Esophagus muscularis mucosa (tissue), 4 donors: ENCODE measurements at places on chromosomes 6 and 20. TPM values are rescaled to one million over a fixed set of nuclear protein-coding genes. Genes with fewer than 3 reads are reported as not detected.

DNA sequence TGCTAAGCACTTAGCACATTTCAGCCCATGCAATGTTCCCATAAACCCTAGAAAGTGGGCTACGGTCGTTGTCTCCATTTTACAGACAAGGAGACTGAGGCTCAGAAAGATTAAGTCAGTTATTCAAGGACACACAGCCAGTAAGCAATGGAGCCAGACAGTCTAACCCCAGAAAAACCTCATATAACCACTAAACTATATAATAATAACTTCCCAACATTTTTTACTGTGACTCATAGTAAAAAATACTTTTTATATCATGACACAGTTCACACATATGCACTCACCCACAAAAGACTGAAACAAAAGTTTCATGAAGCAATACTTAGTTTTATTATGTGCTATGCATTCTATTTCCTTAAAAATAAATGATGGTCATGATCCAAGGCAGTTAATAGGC lies 66.2 kb upstream of the EYA2 start:
- H3K4me3 ChIP-seq = no peak overlapping the region
- H3K4me1 ChIP-seq = no peaks in the 10 kb centered on the region
- DNase-seq = no peak
- no peaks in the 10 kb centered on the region for H3K36me3 ChIP-seq
- H3K27ac ChIP-seq = no peak overlapping the region

DNA sequence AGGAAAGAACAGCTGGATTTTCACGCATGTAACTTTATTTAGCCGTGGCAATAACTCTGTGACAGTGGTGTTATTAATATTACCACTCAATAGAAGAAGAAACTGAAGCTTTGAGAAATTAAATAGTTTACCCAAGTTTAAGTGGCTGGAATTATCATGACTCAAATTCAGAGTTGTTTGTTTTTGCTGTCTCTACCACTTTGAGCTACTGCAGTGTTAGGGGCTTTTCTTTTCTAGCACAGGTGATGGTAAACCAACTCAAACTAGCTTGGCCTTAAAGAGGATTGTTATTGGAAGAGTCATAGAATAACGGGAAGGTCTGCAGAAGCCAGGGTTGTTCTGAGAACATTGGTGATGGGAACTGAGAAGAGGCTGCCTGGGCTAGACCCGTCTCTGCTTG lies 66.0 kb upstream of the PREP start:
- no peak overlapping the region for H3K27ac ChIP-seq
- no peaks in the 10 kb centered on the region for H3K36me3 ChIP-seq
- no peak overlapping the region for H3K4me3 ChIP-seq
- no peaks in the 10 kb centered on the region for H3K27me3 ChIP-seq

- H3K27me3 ChIP-seq = no peaks in the 10 kb centered on the region
- DNase-seq = no peak
- no peaks in the 10 kb centered on the region for H3K36me3 ChIP-seq
- H3K4me1 ChIP-seq = no peaks in the 10 kb centered on the region
- no peak overlapping the region for H3K27ac ChIP-seq
Observed at GRCh38 chr6:6821639-6822261, 233.2 kb downstream of the LY86 start.

DNA sequence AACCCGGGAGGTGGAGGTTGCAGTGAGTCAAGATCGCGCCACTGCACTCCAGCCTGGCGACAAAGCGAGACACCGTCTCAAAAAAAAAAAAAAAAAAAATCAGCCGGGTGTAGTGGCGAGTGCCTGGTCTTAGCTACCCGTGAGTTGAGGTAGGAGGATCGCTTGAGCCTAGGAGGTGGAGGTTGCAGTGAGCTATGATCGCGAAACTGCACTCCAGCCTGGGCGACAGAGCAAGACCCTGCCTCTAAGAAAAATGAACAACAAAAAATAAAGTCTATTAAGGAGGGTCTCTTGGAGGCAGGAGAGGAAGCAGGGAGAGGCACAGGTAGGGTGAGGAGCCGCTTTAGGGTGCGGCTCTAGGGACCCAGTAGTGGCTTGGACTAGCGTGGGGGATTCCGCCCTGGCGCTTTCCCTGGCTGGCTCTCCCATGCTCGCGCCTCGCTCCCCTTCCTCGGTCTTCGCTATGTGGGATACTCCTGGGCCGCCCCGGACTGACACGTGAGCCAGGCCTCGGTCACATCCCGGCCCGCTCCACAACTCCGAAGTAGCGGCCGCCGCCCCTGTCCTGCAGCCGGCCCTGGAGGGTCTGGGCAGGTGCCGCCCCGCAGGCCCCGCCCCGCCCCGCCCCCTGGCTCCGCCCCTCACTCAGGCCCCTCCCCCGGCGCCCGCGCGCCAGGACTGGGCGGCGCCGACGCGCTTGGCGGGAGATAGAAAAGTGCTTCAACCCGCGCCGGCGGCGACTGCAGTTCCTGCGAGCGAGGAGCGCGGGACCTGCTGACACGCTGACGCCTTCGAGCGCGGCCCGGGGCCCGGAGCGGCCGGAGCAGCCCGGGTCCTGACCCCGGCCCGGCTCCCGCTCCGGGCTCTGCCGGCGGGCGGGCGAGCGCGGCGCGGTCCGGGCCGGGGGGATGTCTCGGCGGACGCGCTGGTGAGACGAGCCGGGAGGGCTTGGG lies at the start of gene MYBL2:
Gene MYBL2, plus strand, starts transcription at position 739 of the 953 bp plus-strand sequence. Its CDS starts 170 bp downstream, at position 909.
- H3K27me3 ChIP-seq = peaks cover 28% of the 10 kb centered on the region
- H3K36me3 ChIP-seq = no peaks in the 10 kb centered on the region
- no peak within 1 kb of the TSS for H3K27ac ChIP-seq

DNA sequence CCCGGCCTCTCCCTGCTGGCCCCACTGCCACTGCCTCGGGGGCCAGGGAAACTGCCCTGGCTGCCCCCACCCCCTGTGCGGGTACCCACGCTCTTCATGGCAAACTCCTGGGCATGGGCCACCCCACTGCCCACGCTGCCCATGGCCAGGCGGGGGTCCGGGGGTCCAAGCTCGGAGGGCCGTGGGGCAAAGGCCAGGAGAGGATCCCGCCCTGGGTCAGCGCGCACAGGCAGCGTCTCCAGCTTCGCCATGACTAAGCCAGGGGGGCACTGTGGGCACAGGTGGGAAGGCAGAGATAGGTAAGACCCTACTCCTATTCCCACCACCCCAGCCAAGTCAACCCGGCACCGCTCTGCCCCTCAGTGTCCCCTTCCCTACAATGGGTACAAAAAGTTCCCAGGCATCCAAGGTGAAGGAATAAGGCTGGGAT lies 6.4 kb downstream of the LZTS3 start:
- no peak for DNase-seq
- no peak overlapping the region for H3K27ac ChIP-seq
- no peaks in the 10 kb centered on the region for H3K36me3 ChIP-seq
- H3K4me3 ChIP-seq = no peak overlapping the region
- peaks cover 17% of the 10 kb centered on the region for H3K4me1 ChIP-seq

GRCh38 chr6:146420255-146420654 lies 123.4 kb upstream of the RAB32 start:
- no peaks in the 10 kb centered on the region for H3K27me3 ChIP-seq
- no peaks in the 10 kb centered on the region for H3K36me3 ChIP-seq
- DNase-seq = no peak
- H3K27ac ChIP-seq = no peak overlapping the region

DNA sequence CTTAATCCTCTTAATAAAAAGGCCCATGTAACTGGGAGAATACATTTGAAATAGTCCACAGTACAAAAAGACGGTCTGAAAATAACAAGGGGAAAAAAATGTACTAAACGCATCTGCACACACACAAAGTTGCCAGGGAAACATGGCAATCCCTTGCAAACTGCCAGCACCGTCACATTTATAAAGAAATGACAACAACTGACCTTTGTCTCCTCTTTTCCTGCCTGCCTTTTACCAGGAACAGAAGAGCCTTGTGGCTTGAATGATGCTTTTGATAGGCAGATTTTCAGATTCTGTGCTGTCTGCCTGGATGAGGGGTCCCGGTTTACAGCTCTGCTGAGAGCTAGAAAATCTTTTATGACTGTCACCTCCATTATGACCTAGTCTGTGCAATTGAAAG lies 308.6 kb upstream of the ZFP64 start:
- H3K27ac ChIP-seq = no peak overlapping the region
- no peaks in the 10 kb centered on the region for H3K4me1 ChIP-seq

DNA sequence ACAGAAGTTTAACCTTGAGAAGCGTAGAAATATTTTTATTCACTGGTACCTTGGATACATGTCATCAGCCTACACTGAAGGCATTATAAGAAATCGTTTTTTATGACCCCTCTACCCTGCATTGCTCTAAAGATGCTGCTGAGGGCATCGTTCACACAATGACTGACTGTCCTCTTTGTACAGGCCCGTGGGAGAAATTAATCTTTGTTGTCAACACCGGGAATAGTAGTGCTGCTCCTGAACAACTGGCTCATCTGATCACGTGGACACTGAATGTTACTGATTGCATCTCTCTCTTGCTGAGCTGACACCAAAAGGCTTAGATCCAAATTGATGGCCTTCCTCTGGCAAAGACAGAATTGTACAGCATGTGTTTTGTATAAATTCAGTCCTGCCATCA lies 157.1 kb upstream of the SMLR1 start:
- no peaks in the 10 kb centered on the region for H3K36me3 ChIP-seq
- H3K27ac ChIP-seq = no peak overlapping the region
- no peaks in the 10 kb centered on the region for H3K27me3 ChIP-seq

DNA sequence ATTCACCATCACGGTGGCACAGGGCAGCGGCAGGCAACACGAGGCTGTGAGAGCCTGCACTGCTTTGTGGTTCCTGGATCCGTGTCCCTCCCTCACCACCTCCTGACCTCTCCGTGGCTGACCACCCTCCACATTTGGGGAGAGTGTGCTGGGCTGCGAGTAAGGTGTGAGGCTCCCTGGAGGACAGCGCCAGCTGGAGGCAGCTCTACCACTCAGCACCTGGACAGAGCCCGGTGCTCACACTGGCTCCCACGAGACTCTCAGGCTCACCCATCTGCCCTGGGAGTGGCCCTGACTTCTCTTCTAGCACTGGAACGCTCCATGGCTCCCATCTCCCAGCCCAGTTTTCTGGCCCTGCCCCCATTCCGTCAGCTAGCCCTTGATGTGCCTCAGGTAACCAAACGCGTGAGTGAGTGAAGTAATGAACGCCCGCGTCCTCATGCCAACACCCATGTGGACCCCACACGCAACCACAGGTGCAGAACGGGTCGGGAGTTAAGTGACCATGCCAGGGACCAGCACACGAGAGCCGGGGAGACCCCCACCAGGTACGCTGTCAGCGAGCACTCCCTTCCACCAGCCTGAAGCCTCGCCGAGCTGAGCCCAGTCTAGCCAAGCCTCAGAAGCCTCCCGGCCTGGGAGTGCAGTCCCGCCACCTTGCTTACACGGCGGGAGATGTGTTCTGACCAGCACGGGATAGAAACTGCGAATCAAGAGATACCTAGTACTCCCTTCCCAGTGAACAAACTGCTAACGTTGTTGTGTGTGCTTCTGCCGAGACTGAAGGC lies 137.2 kb downstream of the WDR27 start:
- H3K27ac ChIP-seq = no peak overlapping the region
- H3K4me1 ChIP-seq = no peaks in the 10 kb centered on the region
- no peak overlapping the region for H3K4me3 ChIP-seq
- H3K27me3 ChIP-seq = no peaks in the 10 kb centered on the region

- H3K27me3 ChIP-seq = no peaks in the 10 kb centered on the region
- H3K27ac ChIP-seq = no peak overlapping the region
- no peaks in the 10 kb centered on the region for H3K4me1 ChIP-seq
- no peak for DNase-seq
- no peaks in the 10 kb centered on the region for H3K36me3 ChIP-seq
Observed at GRCh38 chr6:88596801-88597200, 366.6 kb downstream of the RNGTT start.

- no peaks in the 10 kb centered on the region for H3K27me3 ChIP-seq
- no peak overlapping the region for H3K27ac ChIP-seq
Observed at GRCh38 chr20:60652046-60652445, 600.0 kb upstream of the CDH4 start.

GRCh38 chr6:144477856-144478255 lies 192.7 kb downstream of the UTRN start:
- no peaks in the 10 kb centered on the region for H3K27me3 ChIP-seq
- no peak overlapping the region for H3K4me3 ChIP-seq
- H3K27ac ChIP-seq = no peak overlapping the region
- H3K4me1 ChIP-seq = peaks cover 19% of the 10 kb centered on the region
- H3K36me3 ChIP-seq = peaks cover 5% of the 10 kb centered on the region

DNA sequence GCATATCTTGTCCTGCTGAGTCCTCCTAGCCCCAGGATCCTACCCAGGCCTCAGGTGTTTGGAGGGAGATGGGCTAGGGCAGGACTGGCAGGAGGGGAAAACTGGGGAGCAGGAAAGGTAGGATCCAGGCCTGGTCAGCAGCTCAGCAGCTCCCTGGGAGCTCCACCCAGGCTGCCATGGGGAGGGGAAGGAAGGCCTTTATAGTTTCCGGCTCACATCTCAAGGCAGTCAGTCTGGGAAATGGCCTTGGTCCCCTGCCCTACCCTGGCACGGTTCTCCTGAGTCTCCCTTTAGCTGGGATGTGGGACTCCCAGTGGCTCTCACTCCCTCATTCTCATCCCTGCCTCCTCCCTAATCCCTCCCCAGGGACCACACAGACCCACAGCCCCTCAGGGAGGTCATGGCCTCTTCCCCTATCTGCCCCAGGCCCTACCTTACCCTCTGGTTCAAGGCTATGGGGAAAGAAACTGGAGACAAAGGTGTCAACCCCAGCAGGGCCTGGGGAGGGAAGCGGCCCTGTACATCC lies 1.6 kb downstream of the SLC44A4 start:
- H3K27me3 ChIP-seq = no peaks in the 10 kb centered on the region
- no peaks in the 10 kb centered on the region for H3K4me1 ChIP-seq
- DNase-seq = no peak
- peaks cover 23% of the 10 kb centered on the region for H3K36me3 ChIP-seq
- H3K27ac ChIP-seq = no peak overlapping the region

GRCh38 chr6:102766963-102767362 lies 1373.5 kb downstream of the GRIK2 start:
- H3K27me3 ChIP-seq = no peaks in the 10 kb centered on the region
- H3K36me3 ChIP-seq = no peaks in the 10 kb centered on the region
- H3K4me1 ChIP-seq = no peaks in the 10 kb centered on the region
- no peak for DNase-seq

GRCh38 chr20:19427480-19427879 lies 215.0 kb downstream of the SLC24A3 start:
- DNase-seq = peak; percentile 78
- no peak overlapping the region for H3K27ac ChIP-seq
- H3K36me3 ChIP-seq = no peaks in the 10 kb centered on the region
- H3K4me3 ChIP-seq = no peak overlapping the region
- H3K4me1 ChIP-seq = peaks cover 13% of the 10 kb centered on the region

DNA sequence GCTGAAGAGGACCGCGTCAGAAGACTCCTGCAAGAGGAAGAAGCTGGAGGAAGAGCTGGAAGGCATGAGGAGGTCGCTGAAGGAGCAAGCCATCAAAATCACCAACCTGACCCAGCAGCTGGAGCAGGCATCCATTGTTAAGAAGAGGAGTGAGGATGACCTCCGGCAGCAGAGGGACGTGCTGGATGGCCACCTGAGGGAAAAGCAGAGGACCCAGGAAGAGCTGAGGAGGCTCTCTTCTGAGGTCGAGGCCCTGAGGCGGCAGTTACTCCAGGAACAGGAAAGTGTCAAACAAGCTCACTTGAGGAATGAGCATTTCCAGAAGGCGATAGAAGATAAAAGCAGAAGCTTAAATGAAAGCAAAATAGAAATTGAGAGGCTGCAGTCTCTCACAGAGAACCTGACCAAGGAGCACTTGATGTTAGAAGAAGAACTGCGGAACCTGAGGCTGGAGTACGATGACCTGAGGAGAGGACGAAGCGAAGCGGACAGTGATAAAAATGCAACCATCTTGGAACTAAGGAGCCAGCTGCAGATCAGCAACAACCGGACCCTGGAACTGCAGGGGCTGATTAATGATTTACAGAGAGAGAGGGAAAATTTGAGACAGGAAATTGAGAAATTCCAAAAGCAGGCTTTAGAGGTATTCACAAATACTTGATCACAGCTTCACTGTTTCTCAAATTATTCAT lies 8.9 kb upstream of the SNRNP48 start:
- no peak for DNase-seq
- no peak overlapping the region for H3K27ac ChIP-seq
- no peaks in the 10 kb centered on the region for H3K4me1 ChIP-seq
- no peak overlapping the region for H3K4me3 ChIP-seq
- H3K27me3 ChIP-seq = peaks cover 20% of the 10 kb centered on the region
- H3K36me3 ChIP-seq = no peaks in the 10 kb centered on the region

The PSMA7 gene
- 349 TPM for total RNA-seq

The ZNF311 gene
- total RNA-seq = 0.40 TPM
